ENCODE measurements at places on chromosomes 16 and 17. TPM values are rescaled to one million over a fixed set of nuclear protein-coding genes. Genes with fewer than 3 reads are reported as not detected.

The WFDC1 gene
- not detected for total RNA-seq

The SDR42E1 gene
- total RNA-seq: 7.4 TPM

The SLC43A2 gene
- total RNA-seq: 0.76 TPM

- DNase-seq: no peak
- no peaks in the 10 kb centered on the region for H3K36me3 ChIP-seq
- H3K4me1 ChIP-seq: peaks cover 4% of the 10 kb centered on the region
- no peak overlapping the region for H3K27ac ChIP-seq
- H3K4me3 ChIP-seq: no peak overlapping the region
Measured at GRCh38 chr17:69093279-69093789, 32.6 kb upstream of the ABCA9 start.

The ZG16 gene
- not detected for total RNA-seq

The BTBD17 gene
- not detected for total RNA-seq

The TEX19 gene
- not detected for total RNA-seq

- no peaks in the 10 kb centered on the region for H3K27me3 ChIP-seq
- H3K4me1 ChIP-seq: peaks cover 7% of the 10 kb centered on the region
- no peak overlapping the region for H3K4me3 ChIP-seq
- DNase-seq: no peak
Measured at GRCh38 chr16:14125708-14126107, 54.6 kb downstream of the MRTFB start.

The OTOA gene
- total RNA-seq: 0.07 TPM

DNA sequence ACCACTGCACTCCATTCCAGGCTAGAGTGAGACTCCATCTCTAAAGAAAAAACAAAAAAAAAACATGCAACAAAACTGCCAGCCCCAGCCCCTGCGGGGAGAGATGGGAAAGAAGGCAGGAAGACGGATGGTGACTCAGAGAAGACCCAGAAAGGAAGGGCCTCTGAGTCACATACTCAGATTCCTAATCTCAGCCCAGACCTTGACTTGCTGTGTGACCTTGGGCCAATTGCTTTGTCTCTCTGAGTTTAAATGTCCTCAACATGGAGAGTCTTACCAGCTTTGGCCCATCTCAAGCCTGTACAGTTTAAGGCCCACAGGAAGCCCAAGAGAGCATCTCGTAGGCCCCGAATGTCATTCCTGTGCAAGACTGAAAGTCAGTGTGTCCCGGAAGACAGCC, 86.5 kb upstream of the LHX1 start:
- H3K36me3 ChIP-seq: no peaks in the 10 kb centered on the region
- H3K27ac ChIP-seq: peak overlapping the region; percentile 0
- peaks cover 6% of the 10 kb centered on the region for H3K27me3 ChIP-seq
- H3K4me1 ChIP-seq: peaks cover 39% of the 10 kb centered on the region
- DNase-seq: peak; percentile 33

GRCh38 chr17:49848019-49848473, at the start of gene TAC4:
TAC4 (minus strand) TSS chr17:49848069; CDS start chr17:49848017, 52 bp downstream.
- H3K27ac ChIP-seq: no peak within 1 kb of the TSS
- H3K4me3 ChIP-seq: no peak within 1 kb of the TSS
- DNase-seq: no peak
- peaks cover 1% of the 10 kb centered on the region for H3K36me3 ChIP-seq
- H3K27me3 ChIP-seq: peaks cover 1% of the 10 kb centered on the region

The MILR1 gene
- 0.30 TPM for total RNA-seq

GRCh38 chr16:29963021-29963743, 1.3 kb downstream of the TMEM219 start:
- DNase-seq: peak; percentile 11
- H3K4me3 ChIP-seq: peak overlapping the region; percentile 88
- peaks cover 3% of the 10 kb centered on the region for H3K36me3 ChIP-seq
- H3K4me1 ChIP-seq: peaks cover 17% of the 10 kb centered on the region

DNA sequence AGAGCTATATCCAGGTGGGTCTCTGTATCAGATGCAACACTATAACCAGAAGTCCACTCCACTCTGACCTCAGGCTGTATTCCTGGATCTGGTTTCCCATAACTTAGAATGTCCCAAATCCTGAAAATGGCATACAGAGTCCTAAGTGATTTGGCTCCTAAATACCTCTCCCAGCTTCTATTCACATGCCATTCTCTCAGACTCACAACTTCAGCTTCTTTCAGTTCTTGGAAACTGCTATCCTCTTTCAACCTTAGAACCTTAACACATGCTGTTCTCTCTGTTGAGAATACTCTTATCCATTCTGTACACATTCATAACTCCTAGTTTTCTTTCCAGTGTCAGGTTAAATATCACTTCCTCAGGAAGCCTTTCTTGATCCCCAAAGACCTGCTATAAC, 132.0 kb downstream of the BRIP1 start:
- no peak overlapping the region for H3K27ac ChIP-seq
- no peaks in the 10 kb centered on the region for H3K4me1 ChIP-seq
- H3K36me3 ChIP-seq: peaks cover 11% of the 10 kb centered on the region
- no peaks in the 10 kb centered on the region for H3K27me3 ChIP-seq
- DNase-seq: no peak

- no peak overlapping the region for H3K27ac ChIP-seq
- H3K27me3 ChIP-seq: no peaks in the 10 kb centered on the region
- DNase-seq: no peak
- H3K4me3 ChIP-seq: no peak overlapping the region
- H3K36me3 ChIP-seq: no peaks in the 10 kb centered on the region
Measured at GRCh38 chr16:78696797-78697196, 597.3 kb downstream of the WWOX start.

GRCh38 chr17:40552806-40553693, 12.2 kb downstream of the CCR7 start:
- H3K27me3 ChIP-seq: no peaks in the 10 kb centered on the region
- H3K36me3 ChIP-seq: peaks cover 68% of the 10 kb centered on the region
- peaks cover 97% of the 10 kb centered on the region for H3K4me1 ChIP-seq
- H3K27ac ChIP-seq: peak overlapping the region; percentile 84
- peak; percentile 63 for DNase-seq

The KRT20 gene
- not detected for total RNA-seq

The SGCA gene
- total RNA-seq: 0.26 TPM

DNA sequence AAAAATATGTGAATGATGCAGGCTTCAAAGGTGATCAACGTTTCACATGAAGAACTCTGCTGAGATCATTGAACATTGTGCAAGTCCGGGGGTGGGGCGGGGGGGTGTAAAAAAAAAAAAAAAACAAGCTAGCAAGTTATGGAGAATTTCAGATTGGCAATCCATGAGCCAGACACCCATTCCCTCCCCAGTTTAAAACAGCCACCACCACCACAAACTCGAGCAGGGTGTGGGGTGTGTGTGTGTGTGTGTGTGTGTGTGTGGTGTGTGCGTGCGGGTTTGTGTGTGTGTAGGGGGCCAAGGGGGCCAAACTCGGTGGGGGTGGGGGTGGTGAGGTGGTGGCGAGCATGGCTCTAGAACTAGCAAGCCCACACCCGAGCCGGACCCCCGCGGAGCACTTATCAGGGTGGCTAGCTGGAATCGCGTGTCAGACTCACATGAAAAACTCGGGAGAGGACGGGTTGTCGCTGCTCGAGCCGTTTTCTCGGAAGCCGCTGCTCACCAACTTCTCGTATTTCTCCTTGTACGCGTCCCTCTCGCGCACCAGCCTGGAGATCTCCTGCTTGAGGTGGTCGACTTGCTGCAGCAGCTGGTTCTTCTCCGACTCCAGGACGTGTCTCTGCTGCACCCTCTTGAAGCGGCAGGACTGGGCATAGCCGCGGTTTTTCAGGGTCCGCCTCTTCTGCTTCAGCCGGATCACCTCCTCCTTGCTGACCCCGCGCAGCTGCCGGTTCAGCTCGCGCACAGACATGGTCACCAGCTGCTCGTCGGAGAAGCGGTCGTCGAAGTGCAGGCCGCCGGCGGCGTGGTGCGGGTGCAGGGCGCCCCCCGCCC, 2.0 kb downstream of the MAF start:
- H3K4me1 ChIP-seq: peaks cover 32% of the 10 kb centered on the region
- H3K27ac ChIP-seq: peak overlapping the region; percentile 84
- H3K4me3 ChIP-seq: peak overlapping the region; percentile 74
- peak; percentile 66 for DNase-seq

- no peak overlapping the region for H3K4me3 ChIP-seq
- H3K4me1 ChIP-seq: no peaks in the 10 kb centered on the region
- peaks cover 3% of the 10 kb centered on the region for H3K27me3 ChIP-seq
- H3K27ac ChIP-seq: no peak overlapping the region
- no peak for DNase-seq
- H3K36me3 ChIP-seq: no peaks in the 10 kb centered on the region
Measured at GRCh38 chr17:81315885-81316391, 20.8 kb upstream of the SLC38A10 start.
